ENCODE measurements at places on chromosomes 4 and X.

DNA sequence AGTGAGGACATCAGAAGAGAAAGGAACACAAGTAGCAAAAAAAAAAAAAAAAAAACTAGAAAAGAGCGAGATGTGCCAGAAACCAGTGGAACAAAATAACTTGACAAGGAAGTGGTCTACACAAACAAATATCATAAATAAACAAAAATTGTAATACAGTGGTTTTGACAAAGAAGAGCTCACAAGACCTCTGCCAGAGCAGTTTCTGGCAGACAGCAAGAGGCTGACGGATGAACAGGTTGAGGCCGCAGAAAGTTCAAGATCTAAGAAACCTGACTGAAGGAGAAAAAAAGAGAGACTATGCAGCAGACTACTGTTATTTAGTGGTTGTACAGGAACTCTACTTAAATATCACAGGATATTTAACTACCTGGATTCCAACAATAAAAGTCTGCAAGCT, 66.2 kb downstream of the MAB21L2 start:
- DNase-seq = no peak

DNA sequence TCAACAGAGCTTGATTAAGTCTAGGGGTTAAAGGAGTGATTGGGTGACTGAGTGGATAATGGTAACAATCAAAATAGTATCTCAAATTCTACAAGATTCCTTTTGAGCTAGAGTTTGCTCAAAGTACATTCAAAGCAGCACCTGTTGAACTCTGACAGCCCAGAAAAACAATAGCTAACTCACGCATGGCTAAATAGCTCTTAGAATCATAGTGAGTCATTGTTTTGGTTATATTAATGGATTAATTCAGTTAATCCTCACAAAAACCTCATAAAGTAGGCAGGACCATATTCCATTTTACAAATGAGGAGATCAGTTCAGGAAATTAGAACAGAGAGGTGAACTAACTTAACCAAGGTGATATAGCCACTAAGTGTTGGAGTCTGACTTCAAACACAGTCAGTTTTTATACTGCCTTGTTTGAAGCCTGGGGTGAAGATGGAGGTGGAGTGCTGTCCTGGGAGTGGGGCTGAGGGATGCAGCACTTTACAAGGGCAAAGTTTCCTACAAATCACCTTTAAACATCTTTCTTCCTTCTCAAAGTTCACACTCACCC, 35.9 kb upstream of the PPM1K start:
- no peak for DNase-seq

DNA sequence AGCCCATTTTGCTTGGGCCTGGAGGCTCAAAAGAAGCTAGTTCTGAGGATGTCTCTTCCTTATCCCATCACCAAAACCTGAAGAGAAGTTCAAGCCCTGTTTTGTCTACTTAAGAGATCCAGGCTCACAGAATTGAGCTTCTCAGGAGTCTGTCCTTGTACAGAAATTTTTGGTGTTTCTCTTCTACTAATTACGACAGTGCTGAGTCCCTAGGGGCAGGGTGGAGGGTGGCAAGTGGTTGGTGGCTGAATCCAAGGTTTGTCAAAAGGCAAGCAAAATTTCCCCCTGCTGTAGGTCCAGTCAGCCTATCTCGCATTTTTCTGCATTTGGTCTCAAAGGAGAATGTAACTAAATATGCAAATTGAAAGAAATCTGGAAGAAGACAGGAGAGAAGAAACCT, 377.9 kb downstream of the SMARCA1 start:
- DNase-seq = no peak

- no peak for DNase-seq
Observed at GRCh38 chrX:39642071-39642470, 455.7 kb downstream of the BCOR start.

- DNase-seq = no peak
Observed at GRCh38 chr4:6172093-6172926, 28.0 kb downstream of the JAKMIP1 start.

GRCh38 chr4:93317561-93317960, 511.0 kb upstream of the ATOH1 start:
- no peak for DNase-seq

GRCh38 chrX:72094894-72095293, 36.8 kb downstream of the RTL5 start:
- DNase-seq = no peak

DNA sequence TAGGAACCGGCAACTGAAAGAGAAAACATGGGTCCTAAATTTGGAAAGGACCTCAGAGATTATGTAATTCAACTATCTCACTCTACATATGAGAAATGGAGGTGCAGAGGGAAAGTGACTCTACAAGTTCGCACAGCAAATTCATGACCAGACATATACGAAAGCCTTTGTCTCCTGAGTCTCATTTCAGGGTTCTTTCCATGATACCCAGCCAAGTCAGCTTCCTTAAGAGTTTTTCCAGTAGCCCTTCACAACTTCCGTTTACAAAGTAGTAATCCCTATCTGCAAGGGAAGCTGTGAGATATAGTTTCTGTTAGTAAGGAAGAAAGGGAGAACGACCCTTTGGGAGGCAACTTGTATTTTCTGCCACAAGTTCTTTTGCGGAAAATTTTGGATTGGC, 110.6 kb downstream of the TEX13A start:
- no peak for DNase-seq

DNA sequence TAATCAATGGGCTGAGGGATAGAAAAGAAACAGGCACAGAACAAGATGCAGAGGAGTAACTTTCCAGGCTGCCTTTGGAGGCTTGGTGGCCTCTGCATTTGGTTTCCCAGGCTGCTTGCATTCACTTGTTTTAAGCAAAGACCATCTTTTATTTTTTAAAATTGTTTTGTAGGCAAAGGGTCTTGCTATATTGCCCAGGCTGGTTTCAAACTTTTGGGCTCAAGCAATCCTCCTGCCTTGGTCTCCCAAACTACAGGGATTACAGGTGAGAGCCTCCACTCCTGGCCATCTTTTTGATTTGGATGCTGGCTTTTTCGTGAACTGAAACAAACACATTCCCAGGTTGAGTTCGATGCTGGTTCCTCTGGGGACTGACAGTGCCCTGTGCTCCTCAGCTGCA, 74.1 kb downstream of the SLC9A6 start:
- DNase-seq = no peak

- no peak for DNase-seq
Observed at GRCh38 chr4:120871173-120871572, 51.4 kb downstream of the PRDM5 start.

- DNase-seq = no peak
Observed at GRCh38 chr4:25211721-25212120, 22.1 kb upstream of the PI4K2B start.

DNA sequence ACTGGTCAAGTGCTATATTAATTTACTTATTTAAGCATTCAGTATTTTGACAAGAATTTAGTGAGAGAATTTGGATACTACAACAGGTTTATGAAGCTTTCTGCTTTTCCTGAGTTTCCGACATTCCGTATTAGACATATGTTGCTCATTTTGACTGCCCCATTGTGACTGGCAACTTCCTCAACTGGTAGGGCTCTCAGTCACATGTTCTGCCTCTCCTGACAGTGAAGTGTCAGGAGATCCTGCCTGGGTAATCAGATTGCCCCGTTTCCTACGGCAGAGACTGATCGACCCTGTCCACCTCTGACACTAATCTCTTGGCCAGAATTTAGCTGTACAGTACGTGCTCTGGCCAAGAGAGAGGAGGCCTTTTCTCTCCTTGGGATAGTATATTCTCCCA, 49.5 kb downstream of the CLNK start:
- no peak for DNase-seq

DNA sequence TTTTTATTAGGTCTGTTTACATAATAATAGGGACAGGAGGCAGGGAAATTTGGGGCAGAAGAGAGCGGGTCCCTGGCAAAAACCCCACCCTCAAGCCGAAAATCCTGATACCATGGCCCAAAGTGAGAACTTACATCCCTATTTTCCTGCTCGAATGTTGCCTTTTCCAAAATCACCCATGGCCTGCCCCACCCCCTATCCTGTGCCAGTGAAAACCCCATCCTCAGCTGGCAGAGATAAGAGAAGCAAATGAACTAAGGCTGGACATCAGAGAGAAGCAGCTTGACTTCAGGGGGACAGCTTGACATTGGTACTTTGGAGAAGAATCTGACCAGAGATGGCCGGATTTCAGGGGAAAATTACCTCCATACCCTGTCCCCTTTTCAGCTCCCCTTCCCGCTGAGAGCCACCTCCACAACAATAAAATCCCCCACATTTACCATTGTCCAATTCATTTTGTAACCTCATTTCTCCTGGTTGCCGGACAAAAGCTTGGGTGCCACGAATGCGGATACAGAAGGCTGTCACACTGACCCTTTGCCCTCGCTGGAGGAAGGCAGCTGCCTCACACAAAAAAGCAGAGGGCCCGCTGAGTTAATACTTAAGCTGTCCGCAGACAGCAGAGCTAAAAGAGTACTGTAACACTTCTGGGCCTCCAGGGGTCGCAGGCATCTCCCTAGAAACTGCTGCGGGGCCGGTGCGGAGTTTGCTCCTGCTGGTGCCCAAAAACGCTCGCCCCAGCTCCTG, 196.2 kb downstream of the SNCA start:
- DNase-seq = no peak

DNA sequence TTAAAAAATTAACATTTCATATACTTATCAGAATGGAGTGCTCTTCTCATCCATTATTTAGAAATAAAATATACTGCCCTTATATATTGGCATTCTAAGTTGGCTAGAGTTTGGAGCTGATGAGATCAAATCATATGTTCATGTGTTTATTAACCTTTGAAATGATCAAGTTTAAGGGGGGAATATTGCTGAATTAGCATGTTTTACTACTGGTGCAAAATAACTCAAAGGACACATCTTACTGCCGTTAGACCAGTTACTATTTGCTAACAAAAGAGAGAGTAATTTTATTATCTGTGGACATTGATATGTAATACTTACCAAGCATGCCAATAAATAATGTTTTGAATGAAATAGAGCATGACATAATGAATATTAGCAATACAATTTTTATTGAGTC, 901.0 kb downstream of the CCSER1 start:
- no peak for DNase-seq

- peak; percentile 16 for DNase-seq
Observed at GRCh38 chr4:6783111-6783981, 819 bp downstream of the KIAA0232 start.

DNA sequence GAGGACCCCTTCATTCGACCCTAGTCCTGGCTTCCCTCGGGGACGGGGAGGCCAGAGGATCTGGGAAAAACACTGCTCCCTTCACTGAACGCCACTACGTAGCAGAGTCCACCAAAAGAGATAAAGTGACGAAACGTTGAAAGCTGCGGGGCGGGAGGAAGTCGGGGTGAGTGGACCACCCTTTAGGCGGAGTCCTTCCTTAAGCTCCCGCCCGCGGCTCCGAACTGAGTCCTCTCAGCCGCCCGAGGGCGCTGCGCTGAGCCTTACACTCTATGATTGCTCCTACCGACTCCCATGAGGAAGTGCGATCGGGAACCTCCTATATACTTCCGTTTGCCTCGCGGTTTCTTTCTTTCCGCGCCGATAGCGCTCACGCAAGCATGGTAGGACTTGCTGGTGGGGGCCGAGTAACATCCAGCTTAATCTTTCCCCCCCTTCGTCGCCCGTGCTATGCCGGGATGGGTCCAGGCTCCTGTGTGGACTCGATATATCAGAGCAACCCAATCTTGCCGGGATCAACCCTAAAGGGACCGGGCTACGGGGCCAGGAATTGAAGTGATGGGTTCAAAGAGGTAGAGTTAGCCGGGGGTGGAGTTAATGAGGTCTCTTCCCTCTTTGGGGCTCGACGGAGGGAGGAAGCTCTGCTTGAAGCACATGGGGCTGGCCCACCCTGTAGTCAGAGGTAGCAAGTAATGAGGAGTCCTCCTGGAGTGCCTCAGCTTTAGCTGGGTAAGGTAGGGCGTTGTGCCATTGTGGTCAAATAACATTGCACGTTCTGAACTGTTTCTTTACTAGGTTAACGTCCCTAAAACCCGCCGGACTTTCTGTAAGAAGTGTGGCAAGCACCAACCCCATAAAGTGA, at the start of gene RPL36A:
Gene RPL36A, plus strand, starts transcription at position 348 of the 862 bp plus-strand sequence. Its CDS starts 33 bp downstream, at position 381.
- DNase-seq = peak; percentile 81

GRCh38 chr4:67879486-67879885, 4.3 kb downstream of the TMPRSS11D start:
- no peak for DNase-seq

DNA sequence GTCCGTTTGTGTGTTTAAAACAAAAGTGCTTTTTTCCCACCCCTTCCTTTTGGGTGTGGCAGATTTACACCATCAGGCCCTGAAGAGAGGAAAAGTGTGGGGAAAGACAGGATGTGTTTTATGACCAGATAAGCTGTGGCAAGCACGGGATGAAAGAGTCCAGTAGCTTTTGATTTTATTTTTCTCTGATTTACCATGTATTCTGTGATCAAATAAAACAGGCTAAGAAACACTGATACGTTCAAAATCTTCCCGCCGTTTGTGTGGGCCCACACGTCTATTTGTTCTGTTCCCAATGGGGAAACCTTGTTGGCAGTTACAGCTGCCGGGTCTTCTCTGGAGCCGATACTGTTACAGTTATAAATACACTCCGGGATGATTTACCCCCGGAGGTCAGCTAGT, 10.8 kb downstream of the LRP2BP start:
- DNase-seq = no peak

DNA sequence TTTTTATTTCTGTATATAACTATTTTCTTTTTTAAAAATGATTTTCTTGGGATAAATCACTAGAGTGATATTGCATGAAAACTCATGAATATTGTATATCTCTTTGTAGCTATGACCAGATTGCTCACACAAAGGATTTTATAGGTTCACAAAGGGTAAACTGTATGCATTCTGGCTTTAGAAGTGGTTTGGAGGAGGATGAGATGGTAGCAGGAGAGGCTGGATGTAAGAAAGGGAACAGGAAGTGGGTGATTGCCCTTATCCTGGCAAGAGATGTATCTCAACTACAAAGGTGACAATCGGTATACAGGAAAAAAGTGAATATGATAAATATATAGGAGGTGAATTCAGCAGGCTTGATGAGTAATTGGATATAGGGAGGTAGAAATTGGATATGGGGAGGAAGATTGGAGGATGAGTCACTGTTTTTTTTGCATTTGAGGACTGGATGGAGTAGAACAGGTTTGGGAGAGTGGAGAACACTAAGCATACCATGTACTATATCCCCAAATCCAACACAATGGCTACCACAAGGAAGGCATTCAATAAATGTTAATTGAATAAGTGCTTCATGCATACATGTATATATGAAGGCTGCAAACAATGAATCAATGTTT, 9.9 kb downstream of the FGG start:
- DNase-seq = no peak

GRCh38 chrX:130878350-130879341, 24.4 kb downstream of the ENOX2 start:
- DNase-seq = no peak

GRCh38 chr4:173560896-173561295, 30.9 kb upstream of the HAND2 start:
- DNase-seq = no peak

GRCh38 chr4:74539044-74539790, 94.3 kb downstream of the AREG start:
- no peak for DNase-seq

DNA sequence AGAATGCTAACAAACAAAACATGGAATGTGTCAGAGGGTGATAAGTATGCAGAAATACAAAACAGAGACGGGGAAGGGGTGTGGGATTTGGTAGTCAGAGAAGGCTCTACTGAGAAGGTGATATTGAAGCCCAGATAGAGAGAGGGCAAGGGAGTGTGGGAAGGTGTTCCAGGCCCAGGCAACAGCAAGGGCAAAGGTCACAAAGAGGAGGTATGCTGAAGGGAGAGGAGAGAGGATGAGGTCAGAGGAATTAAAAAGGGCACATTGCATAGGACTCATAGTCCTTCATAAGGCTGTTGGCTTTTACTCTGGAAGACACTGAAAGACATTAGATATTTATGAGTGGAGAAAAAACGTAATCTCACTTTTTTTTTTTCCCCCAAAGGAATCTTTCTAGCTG, 82.6 kb upstream of the TNIP3 start:
- no peak for DNase-seq

All from DMS 273 treated with DMSO at 0.1 percent for 48 hours (cell line).